ENCODE measurements at places on chromosomes 6 and 20. TPM values are rescaled to one million over a fixed set of nuclear protein-coding genes. Genes with fewer than 3 reads are reported as not detected.

DNA sequence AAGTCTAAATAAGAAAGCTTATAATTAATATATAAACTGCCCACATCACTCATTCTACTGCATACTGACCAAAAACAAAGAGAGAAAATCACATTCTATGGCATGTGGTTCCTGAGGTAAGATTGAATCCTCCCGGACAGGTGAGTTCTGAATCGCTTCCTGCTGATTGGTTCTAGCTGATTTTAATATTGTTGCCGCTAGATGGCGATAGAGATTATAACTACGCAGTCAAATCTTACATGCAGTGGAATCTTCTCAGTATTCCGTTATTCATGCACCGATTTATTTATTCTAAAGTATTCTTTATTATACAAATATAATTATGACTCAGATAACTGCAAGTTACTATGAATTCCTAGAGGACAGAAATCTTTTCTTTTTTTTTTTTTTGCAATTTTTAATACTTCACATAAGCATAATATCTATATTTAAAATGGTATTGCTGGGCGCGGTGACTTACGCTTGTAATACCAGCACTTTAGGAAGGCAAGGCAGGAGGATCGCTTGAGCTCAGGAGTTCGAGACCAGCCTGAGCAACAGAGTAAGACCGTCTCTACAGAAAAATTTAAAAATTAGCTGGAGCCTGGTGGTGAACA, 24.2 kb upstream of the TMX4 start:
- peaks cover 1% of the 10 kb centered on the region for H3K4me1 ChIP-seq
- H3K27me3 ChIP-seq = peaks cover 9% of the 10 kb centered on the region
- no peak overlapping the region for H3K27ac ChIP-seq
- H3K36me3 ChIP-seq = no peaks in the 10 kb centered on the region
- DNase-seq = peak; percentile 18

DNA sequence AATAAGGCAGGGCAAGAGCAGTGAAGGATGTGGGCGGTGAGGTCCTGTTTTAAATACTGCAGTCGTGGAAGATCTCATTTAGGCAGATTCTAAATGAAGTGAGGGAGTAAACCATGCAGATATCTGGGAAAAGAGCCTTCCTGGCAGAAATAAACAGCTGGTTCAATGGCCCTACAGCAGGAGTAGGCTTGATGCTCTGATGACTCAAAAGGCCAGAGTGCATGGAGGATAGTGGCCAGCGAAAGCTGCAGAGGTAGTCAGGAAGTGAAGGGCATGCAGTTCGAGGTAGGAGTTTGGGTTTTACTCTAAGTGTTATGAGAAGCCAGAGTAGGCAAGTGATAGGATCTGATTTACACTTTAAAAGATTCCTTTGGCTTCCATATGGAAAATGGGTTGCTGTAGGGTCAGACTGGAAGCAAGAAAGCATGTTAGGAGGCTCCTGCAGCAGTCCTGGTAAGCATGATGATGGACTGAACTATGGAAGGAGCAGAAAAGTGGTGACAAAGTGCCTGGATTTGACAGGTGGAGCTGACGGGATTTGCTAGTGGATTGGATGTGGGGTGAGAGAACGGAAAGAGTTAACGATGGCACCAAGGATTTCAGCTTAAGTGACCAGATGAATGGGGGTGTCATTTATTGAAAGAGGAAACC, 150.0 kb downstream of the GJA10 start:
- H3K4me3 ChIP-seq = no peak overlapping the region
- DNase-seq = no peak
- H3K36me3 ChIP-seq = peaks cover 41% of the 10 kb centered on the region

- DNase-seq = peak; percentile 59
- H3K4me3 ChIP-seq = peak overlapping the region; percentile 17
- H3K27ac ChIP-seq = peak overlapping the region; percentile 70
- peaks cover 4% of the 10 kb centered on the region for H3K36me3 ChIP-seq
Observed at GRCh38 chr6:14108571-14109410, 8.8 kb upstream of the CD83 start.

DNA sequence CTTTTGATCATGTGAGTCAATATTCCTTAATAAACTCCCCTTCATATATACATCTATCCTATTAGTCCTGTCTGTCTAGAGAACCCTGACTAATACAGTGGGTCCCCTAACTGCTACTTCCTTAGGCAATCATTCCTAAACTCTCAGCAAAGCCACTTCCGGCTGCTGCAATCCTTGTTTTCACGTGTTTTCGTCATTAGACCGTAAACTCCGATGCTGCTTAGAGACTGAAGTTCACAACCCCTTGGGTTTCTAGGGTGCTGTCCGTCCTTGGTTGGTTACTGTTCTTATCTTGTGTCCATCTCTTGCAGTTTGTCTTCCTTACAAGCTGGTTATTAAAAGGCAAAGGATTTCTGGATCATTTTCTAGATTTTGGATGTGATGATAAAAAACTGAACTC, 106.4 kb downstream of the GMPR start:
- H3K36me3 ChIP-seq = peaks cover 2% of the 10 kb centered on the region
- no peak overlapping the region for H3K27ac ChIP-seq
- H3K27me3 ChIP-seq = no peaks in the 10 kb centered on the region

Gene TMEM14C
- 81.7 TPM for total RNA-seq

DNA sequence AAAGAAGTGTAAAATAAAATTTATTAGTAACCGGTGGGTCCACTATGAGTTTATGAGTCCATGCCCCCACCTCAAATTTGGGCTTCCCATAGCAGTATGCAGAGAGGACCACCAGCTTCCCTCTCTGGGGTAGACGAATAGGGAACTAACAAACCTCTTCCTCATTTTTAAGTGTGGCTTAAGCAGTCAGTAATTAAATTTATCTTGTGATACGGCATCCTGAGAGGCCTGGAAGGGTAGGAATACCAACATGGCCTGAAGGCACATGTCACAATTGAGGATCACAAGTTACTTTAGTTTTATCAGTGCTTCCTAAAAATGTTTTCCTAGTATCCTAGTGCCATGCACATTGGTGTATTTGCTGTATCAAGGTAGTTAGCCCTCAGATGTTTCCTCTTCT, 239.9 kb downstream of the HIVEP2 start:
- peaks cover 17% of the 10 kb centered on the region for H3K4me1 ChIP-seq
- no peak for DNase-seq
- H3K27ac ChIP-seq = no peak overlapping the region
- no peak overlapping the region for H3K4me3 ChIP-seq
- no peaks in the 10 kb centered on the region for H3K27me3 ChIP-seq
- no peaks in the 10 kb centered on the region for H3K36me3 ChIP-seq

DNA sequence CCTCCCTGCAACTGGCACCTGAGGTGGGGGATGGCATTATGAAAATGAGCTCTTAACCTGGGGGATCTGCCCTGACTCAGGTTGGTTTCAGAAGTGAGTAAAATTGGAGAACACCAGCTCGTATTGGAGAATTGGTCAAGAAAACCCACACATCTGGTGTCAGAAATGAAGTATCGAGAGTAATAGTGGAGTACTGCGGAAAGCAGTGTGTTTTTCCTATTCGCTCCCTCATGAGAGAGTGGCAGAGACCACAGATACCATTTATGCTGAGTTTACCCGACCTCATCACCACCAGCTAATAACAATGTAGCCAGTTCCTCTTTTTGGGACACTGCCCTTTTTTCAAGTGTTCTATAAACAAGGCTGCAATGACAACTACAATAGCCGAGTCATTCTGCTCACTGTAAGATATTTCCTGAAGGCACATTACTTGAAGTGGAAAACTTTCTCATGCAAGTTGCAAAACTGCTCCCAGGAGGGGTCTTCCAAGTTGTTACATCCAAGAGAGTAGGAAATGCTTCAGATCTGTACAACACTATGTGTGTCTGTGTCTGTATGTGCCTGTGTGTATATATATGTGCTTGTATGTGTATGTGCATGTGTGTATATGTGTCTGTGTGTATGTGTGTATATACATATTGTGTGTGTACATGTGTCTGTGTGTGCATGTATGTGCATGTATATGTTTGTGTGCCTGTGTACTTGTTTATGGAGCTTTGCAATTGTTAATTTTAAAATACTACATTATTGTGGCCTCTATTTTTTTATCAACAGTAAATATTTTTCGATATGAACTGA, 106.0 kb upstream of the CST7 start:
- H3K27me3 ChIP-seq = peaks cover 21% of the 10 kb centered on the region
- DNase-seq = no peak
- peaks cover 4% of the 10 kb centered on the region for H3K4me1 ChIP-seq

DNA sequence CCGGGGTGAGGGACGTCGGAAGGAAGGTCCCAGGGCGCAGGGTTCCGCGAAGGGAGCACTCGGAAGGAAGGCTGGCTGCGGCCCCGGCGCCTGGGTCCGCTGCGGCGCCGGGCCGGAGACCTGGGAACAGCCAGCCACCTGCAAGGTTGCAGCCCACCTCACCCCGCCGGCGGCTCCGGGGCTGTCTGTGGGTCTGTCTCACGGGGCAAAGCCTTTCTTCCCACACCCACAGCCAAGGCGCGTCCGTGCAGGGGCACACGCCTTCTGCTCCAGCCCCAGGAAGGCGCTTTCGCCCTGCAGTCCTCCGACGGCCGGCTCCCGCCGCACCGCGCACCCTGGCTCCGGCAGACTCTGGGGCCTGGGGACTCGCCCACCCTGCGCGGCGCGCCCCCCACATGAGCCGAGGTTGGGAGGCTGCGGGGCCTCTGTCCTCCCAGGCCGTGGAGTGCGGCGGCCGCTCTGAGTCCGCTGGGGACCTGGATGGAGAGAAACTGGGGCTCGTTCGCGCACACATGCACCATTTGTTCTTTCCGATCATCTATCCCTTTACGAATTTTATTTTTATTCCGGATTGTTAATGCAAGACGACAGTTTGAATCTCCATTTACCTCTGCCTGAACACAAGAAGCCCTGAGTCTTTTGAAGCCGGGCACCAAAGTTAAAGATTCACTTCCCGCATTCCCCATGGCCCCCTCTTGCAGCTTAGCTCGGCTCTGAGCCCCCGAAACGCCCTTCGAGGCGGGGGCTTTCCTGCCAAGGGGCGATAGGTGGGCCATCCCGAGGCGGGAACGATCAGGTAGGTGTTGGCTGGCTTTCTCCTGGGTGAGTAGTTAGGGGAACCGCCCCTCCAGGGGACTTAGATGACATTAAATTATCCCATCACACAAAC, 4.5 kb upstream of the FOXC1 start:
- H3K27ac ChIP-seq = peak overlapping the region; percentile 24
- H3K27me3 ChIP-seq = peaks cover 68% of the 10 kb centered on the region
- peaks cover 30% of the 10 kb centered on the region for H3K4me1 ChIP-seq

DNA sequence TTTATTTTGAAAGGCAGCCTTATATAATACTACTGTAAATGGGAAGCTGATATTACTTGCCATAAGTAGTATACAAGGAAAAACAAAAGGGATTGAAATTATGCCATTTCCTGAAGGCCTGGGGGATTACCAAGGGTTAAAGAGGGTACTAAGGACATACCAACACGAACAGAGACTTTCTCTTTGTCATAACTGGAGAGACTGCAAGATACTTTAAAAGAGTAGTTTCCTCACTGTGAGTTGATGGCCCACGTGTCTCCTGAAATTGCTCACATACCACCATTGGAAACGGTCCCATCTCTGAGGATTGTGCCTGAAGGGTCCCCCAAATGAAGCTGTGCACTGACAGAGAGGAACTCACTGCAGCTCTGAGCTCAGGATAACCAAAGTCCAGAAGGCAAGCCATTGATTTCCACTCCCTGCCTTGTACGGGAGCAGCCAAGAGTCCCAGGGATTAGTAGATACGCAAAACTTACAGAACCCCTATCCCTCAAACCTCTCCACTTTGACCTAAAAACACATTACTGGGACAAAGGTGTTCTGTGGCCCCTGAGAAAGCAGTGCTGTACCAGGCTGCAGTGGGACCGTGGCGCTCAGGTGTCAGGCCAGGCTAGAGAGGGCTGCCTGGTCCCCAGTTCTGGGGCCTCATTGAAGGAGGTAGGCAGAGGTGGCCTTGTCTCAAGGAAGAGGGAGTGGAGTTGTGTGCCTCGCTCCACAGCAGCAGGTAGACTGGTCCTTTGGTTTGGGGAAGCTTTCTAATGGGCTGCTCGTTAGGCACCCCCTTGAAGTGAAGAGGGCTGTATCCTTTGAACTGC, 15.2 kb downstream of the PSMG4 start:
- DNase-seq = no peak
- no peaks in the 10 kb centered on the region for H3K27me3 ChIP-seq
- no peak overlapping the region for H3K4me3 ChIP-seq
- H3K27ac ChIP-seq = peak overlapping the region; percentile 4
- H3K4me1 ChIP-seq = peaks cover 16% of the 10 kb centered on the region

DNA sequence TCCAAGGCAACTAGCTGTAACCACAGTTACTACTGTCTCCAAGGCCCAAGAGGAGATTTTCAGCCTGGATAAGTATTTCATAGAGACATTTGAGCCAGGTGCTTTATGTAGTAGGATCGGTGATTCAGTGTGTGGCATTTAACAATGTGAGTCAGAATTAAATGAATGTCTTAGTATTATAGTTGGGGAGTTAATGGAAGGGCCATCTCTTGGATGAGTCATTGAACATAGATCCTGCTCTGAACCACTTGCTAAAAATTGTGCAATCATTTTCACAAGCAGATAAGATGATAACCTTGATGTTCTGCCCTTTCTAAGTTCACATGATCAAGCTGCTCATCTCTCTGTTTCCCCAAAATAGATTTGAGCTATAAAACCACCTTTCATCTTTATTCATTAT, 668.9 kb upstream of the CITED2 start:
- H3K27me3 ChIP-seq = peaks cover 3% of the 10 kb centered on the region
- peaks cover 2% of the 10 kb centered on the region for H3K4me1 ChIP-seq
- H3K4me3 ChIP-seq = no peak overlapping the region

- H3K4me3 ChIP-seq = no peak overlapping the region
- H3K4me1 ChIP-seq = peaks cover 3% of the 10 kb centered on the region
- H3K36me3 ChIP-seq = no peaks in the 10 kb centered on the region
- H3K27me3 ChIP-seq = no peaks in the 10 kb centered on the region
- no peak overlapping the region for H3K27ac ChIP-seq
- DNase-seq = no peak
Observed at GRCh38 chr20:35963878-35964277, 4.5 kb upstream of the CNBD2 start.

DNA sequence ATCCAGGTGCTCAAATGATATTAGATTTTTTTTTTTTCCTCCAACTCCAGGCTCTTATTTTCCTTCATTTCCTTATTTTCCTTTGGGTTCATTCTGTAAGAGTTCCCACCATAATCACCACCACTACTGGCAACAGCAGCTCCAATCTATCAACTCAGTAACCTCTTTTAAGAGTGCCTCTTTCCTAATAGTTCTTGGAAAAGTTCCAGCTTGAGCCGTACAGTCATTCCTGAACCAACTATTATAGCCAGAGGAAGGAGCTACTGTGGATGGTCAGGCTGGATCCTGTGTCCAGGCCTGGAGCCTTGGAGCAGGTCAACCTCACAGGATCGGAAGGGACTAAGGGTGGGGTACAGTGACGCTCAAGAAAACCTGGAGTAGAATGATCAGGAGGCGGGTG, 4.2 kb upstream of the ANGPT4 start:
- H3K27ac ChIP-seq = no peak overlapping the region
- no peaks in the 10 kb centered on the region for H3K4me1 ChIP-seq
- no peak overlapping the region for H3K4me3 ChIP-seq
- H3K36me3 ChIP-seq = no peaks in the 10 kb centered on the region

Gene VNN1
- total RNA-seq = not detected

Gene PTCHD4
- not detected for total RNA-seq

Gene PDYN
- total RNA-seq = not detected

DNA sequence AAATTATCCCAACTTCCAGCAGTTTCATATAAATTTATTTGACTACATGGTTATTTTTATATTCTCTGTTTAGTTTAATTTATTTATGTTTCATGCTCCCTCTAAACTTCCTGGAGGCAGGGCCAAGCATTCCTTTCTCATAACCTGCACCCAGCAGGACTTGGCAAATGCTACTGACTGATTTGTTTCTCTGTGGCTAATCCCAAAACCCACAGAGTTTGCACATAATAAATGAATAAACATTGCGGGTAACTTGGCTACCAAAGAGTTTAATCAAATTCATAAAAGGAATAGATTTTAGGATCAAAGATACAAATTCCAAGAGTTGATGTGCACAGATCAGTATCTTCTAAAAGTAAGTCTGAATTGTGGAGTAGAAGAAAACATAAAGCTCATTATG, 239.5 kb downstream of the SLC35F1 start:
- H3K36me3 ChIP-seq = no peaks in the 10 kb centered on the region
- no peak for DNase-seq
- H3K4me3 ChIP-seq = no peak overlapping the region
